ENCODE measurements at places on chromosomes 3 and 15. TPM values are rescaled to one million over a fixed set of nuclear protein-coding genes. Genes with fewer than 3 reads are reported as not detected.

TM4SF18 gene
- 0.34 TPM for total RNA-seq

GOLGA6B gene
- total RNA-seq: 0.10 TPM

OXSM gene
- 17.7 TPM for total RNA-seq

CAMKV gene
- 0.10 TPM for total RNA-seq

MKRN3 gene
- 10.1 TPM for total RNA-seq

DNA sequence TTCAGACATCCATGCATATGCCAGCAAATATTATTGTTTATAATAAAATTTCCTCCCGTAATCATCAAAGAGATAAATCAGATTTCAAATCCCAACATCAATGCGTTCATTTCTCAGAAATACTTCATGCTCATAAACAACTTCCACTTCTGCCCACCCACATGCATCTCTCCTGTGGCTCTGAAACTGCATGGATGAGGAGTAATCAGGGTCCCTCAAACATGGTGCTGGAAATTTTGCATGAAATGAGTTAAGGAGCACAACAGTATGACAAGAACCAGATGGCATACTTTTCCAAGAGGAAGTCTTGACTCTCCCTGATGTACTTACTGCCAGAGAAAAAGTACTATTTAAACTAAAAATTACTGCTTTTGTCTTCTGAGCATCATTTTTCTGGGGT lies 26.9 kb upstream of the MFSD1 start:
- no peak for DNase-seq
- no peak overlapping the region for H3K27ac ChIP-seq
- no peaks in the 10 kb centered on the region for H3K36me3 ChIP-seq
- no peaks in the 10 kb centered on the region for H3K4me1 ChIP-seq

GRCh38 chr3:9837701-9838582 lies 5.9 kb downstream of the RPUSD3 start:
- H3K27ac ChIP-seq: no peak overlapping the region
- no peaks in the 10 kb centered on the region for H3K4me1 ChIP-seq
- H3K27me3 ChIP-seq: no peaks in the 10 kb centered on the region
- no peak for DNase-seq
- H3K4me3 ChIP-seq: no peak overlapping the region
- peaks cover 13% of the 10 kb centered on the region for H3K36me3 ChIP-seq

- no peak overlapping the region for H3K4me3 ChIP-seq
- H3K36me3 ChIP-seq: no peaks in the 10 kb centered on the region
- no peaks in the 10 kb centered on the region for H3K27me3 ChIP-seq
- no peaks in the 10 kb centered on the region for H3K4me1 ChIP-seq
- no peak for DNase-seq
- no peak overlapping the region for H3K27ac ChIP-seq
These were observed 70.2 kb upstream of the GADL1 start for GRCh38 chr3:30964612-30965011.

DNA sequence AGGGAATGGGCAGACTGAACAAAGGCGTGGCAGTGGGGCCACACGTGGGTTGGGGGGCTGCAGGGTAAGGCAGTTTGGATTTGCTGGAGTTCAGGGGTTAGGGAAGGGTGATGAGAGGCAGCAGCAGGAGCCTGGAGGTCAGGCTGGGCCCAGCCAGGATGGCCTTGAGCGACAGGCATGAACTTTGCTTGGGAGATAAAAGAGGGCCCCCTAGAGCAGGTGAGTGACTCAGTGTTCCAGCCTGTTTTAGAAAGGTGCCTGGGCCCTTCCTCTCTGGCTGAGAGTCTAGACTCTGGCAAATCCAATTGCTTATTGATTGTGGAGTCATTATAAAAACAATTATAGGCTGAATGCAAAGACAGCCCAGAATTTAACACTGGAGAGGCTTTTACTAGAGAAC lies 75.1 kb downstream of the RAB11A start:
- no peak for DNase-seq
- no peaks in the 10 kb centered on the region for H3K36me3 ChIP-seq
- H3K27me3 ChIP-seq: no peaks in the 10 kb centered on the region
- H3K4me3 ChIP-seq: no peak overlapping the region

- no peaks in the 10 kb centered on the region for H3K27me3 ChIP-seq
- DNase-seq: no peak
- peak overlapping the region; percentile 92 for H3K4me3 ChIP-seq
- no peaks in the 10 kb centered on the region for H3K36me3 ChIP-seq
- peaks cover 9% of the 10 kb centered on the region for H3K4me1 ChIP-seq
These were observed 1.7 kb downstream of the B3GNT5 start for GRCh38 chr3:183254487-183255347.

DNA sequence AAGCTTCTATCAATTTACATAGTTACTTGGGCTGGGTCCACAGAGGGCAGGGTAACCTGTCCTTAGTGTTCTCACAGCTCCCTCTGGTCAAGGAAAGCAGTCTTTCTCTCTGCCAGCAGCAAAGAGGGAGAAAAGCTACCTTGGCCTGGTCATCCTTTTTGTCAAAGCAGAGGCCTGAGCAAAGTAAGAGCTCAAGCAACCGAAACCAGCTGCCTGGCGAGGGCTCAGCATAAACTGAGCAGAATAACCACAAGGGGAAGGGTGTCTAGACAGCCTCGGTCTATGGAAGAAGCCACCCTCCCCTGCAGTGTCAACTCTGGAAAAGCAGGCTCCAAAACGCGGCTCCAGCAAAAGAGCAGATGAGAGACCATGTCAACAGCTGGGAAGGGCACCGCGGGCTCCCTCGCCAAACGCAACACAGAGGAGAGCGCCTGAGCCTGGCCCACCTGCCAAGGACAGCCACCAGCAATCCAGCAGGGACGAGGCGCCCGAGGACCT lies 17.4 kb downstream of the LRIG1 start:
- no peak overlapping the region for H3K27ac ChIP-seq
- no peak overlapping the region for H3K4me3 ChIP-seq
- peaks cover 3% of the 10 kb centered on the region for H3K27me3 ChIP-seq
- no peak for DNase-seq

DNA sequence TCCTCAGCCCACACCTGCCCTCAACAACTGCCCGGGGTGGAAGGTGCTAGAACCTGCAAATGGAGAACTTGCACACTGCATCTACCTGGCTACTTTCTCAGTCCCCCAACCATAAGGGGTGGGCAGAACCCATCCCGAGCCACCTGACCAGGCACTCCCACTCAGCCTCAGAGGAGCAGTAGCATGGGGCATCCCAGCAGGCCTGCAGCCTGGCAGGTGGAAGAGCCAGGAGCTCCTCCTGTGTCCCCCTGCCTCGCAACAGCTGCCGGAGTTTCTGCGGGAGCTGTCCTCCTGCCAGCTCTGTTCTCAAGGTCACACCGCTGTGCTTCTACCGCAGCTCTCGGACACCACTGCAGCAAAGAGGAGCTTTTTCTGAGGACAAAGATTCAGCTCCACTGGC lies 27.5 kb downstream of the RAB6B start:
- no peak overlapping the region for H3K27ac ChIP-seq
- no peak overlapping the region for H3K4me3 ChIP-seq
- H3K4me1 ChIP-seq: no peaks in the 10 kb centered on the region
- H3K27me3 ChIP-seq: no peaks in the 10 kb centered on the region

GRCh38 chr3:129507181-129507831 lies 21.1 kb upstream of the RHO start:
- no peak overlapping the region for H3K27ac ChIP-seq
- no peak for DNase-seq
- H3K27me3 ChIP-seq: no peaks in the 10 kb centered on the region
- no peaks in the 10 kb centered on the region for H3K4me1 ChIP-seq
- no peaks in the 10 kb centered on the region for H3K36me3 ChIP-seq

DNA sequence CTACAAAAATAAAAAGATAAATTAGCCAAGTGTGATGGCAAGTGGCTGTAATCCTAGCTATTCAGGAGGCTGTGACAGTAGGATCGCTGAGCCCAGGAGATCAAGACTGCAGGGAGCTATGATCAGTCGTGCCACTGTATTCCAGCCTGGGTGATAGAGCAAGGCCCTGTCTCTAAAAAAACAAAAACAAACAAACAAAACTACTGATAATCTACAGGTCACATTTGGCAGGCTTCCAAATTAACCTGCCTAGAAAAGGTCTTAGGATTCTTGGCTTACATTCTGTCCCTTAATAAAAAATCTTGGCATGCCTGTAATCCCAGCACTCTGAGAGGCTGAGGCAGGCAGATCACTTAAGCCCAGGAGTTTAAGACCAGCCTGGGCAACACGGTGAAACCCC lies 33.4 kb upstream of the SETD2 start:
- H3K36me3 ChIP-seq: no peaks in the 10 kb centered on the region
- no peak overlapping the region for H3K4me3 ChIP-seq
- H3K27ac ChIP-seq: no peak overlapping the region
- H3K4me1 ChIP-seq: no peaks in the 10 kb centered on the region
- H3K27me3 ChIP-seq: no peaks in the 10 kb centered on the region

DNA sequence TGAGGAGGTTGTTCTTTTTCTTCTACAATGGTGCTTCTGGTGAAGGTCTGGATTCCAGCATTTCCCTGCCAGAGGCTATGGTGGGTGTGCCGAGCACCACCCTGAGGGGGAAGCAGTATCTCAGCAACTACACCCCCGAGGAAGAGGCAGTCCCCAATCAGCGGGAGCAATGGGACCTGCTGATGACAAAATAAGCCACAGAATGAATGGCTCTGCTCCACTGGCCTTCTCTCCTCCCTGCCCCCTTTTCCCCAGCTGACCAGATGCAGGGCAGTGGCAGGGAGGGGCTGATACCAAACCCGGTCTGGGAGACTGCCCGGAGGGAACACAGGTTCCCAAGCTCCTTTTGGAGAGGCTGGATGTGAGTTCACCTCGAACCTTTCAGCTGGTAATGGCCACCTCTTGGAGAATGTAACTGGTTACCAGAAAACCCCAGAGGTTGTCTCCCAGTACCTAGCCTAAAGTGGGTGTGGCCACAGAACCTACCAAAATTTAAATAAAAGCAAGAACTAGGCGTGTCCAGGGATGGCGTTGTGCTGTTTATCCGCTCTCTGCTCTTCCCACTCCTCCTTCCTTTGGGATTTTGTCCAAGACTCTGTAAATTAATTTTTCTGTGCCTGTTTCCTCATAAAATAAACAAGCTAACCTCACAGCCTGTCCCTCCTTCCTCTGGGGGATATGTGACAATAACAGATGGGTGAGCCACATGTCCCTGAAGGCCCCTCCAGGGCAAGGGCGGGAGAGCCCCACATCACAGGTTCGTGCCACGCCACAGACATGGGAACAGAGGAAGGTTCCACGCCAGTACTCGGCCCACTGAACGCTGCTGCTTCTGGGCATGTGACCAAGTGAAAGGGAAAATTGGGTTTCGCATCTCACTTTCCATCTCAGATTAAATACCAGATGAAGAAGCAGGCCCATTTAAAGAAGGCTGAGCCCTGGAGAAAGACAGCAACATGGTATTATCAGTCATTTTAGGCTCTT lies 35.1 kb upstream of the SPTBN5 start:
- no peak for DNase-seq
- no peak overlapping the region for H3K4me3 ChIP-seq
- no peaks in the 10 kb centered on the region for H3K27me3 ChIP-seq
- no peak overlapping the region for H3K27ac ChIP-seq
- H3K4me1 ChIP-seq: peaks cover 24% of the 10 kb centered on the region
- H3K36me3 ChIP-seq: peaks cover 7% of the 10 kb centered on the region

DNA sequence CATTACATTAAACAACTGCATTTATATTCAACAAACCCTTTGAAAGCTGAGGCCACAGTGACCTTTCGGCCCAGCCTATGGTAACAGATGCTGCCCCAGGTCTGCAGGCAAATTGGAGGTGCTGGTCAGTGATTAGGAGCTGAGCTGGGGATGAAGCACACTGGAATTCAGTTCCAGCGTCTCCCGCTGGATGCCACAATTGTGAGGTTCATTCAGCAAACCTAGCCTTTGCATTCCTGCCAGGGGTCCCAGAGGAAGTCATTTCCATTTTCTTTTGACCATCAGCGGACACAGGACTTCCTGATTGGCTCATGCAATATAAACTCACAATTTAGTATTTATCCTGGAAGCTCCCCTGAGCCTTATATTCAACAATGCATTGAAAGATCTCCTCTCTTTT lies 89.5 kb downstream of the IL20RB start:
- no peak overlapping the region for H3K4me3 ChIP-seq
- H3K4me1 ChIP-seq: no peaks in the 10 kb centered on the region
- H3K27me3 ChIP-seq: no peaks in the 10 kb centered on the region
- no peaks in the 10 kb centered on the region for H3K36me3 ChIP-seq
- DNase-seq: no peak
- H3K27ac ChIP-seq: no peak overlapping the region

- peak; percentile 23 for DNase-seq
- no peaks in the 10 kb centered on the region for H3K27me3 ChIP-seq
- H3K36me3 ChIP-seq: no peaks in the 10 kb centered on the region
- H3K4me1 ChIP-seq: no peaks in the 10 kb centered on the region
- no peak overlapping the region for H3K4me3 ChIP-seq
These were observed 63.1 kb upstream of the MCTP2 start for GRCh38 chr15:94168250-94168649.

DNA sequence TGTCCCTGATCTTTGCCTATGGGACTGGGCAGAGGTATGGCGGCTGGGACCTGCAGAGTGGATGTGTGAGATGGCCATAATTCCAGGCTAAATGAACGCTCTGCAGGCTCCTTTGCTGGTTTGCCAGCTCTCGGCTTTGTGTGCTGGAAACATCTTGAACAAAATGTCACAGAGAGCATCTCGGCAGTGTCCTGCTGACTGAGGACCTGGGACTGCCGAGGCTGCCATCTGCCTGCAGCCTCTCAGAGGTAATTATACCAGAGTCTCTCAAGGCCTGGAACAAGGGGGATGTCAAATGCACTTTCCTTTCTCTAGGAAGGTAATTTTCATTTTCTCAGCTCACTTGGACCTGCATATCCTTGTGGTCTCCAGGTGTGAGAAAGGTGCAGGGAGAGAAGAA lies 354.2 kb downstream of the PDCD6IP start:
- H3K4me1 ChIP-seq: no peaks in the 10 kb centered on the region
- no peaks in the 10 kb centered on the region for H3K36me3 ChIP-seq

DNA sequence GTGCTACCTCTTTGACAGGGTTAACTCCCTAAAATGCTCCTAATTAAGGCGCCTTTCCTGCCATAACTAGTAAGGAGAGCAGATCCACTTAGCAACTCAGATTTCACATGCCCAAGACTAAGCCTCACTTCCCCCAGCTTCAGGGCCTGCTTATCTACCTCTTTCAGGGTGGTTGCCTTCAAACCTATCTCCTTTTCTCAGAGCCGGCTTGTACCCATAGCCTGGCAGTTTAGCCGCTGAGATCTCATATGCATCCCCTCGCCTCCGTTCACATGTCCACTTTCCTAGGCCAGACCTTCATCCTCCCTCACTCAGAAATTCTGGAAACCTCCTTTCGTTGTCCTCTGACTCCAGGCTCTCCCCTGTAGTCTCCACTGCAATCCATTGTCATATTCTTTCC lies 1.0 kb upstream of the FSTL1 start:
- no peaks in the 10 kb centered on the region for H3K36me3 ChIP-seq
- no peaks in the 10 kb centered on the region for H3K27me3 ChIP-seq

GRCh38 chr3:170159933-170160332 lies 21.6 kb downstream of the PHC3 start:
- H3K27me3 ChIP-seq: no peaks in the 10 kb centered on the region
- no peak overlapping the region for H3K4me3 ChIP-seq
- H3K4me1 ChIP-seq: no peaks in the 10 kb centered on the region
- no peaks in the 10 kb centered on the region for H3K36me3 ChIP-seq
- no peak for DNase-seq
- H3K27ac ChIP-seq: no peak overlapping the region

All from HCT116 (cell line).